ENCODE measurements at places on chromosomes 1 and 21. TPM values are rescaled to one million over a fixed set of nuclear protein-coding genes. Genes with fewer than 3 reads are reported as not detected.

GRCh38 chr1:88276163-88276562 lies 407.9 kb upstream of the PKN2 start:
- DNase-seq: peak; percentile 57

GRCh38 chr1:25959611-25960010 lies 38.3 kb downstream of the PAFAH2 start:
- DNase-seq: no peak

DNA sequence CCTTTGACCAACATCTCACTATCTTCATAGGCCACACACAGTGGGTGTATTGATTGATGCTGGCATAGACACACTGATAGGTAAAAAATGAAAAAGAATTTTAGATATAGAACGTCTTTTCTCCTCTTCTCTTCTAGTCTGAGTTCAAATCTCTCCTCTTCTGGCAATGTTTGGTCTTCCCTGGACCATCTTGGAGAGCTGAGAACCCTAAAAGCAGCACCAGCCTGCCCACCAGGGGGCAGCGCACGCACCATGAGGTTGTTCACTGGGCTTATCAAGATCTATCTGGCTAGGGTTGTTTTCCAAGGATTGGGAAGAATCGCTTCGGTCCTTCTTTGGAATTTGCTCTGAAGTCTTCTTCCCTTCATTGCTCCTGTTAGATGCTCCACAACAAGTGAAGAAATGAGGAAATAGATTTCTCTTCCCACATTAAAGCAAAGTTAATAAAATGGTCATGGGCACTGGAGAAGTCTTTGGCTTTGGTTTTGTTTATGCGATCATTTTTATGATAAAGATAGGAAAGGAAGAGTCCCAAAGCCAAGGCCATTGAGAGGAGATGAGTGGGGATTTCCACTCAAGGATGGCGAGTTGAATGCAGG lies 104.0 kb upstream of the OLIG2 start:
- DNase-seq: peak; percentile 10

- no peak for DNase-seq
Measured at GRCh38 chr1:33321178-33321577, 280 bp upstream of the A3GALT2 start.

Gene SF3B4
- polyA plus RNA-seq: 98.0 TPM
